Activated naive CD8-positive, alpha-beta T cell treated with anti-CD3 and anti-CD28 coated beads, Interleukin-2, amount 10 ng/mL, durations not matched to agents 7 days and 5 days (primary cell): ENCODE measurements at places on chromosomes 2 and 18. TPM values are rescaled to one million over a fixed set of nuclear protein-coding genes. Genes with fewer than 3 reads are reported as not detected.

GRCh38 chr2:127219171-127220070, 678 bp downstream of the CYP27C1 start:
- H3K36me3 ChIP-seq, result peaks cover 8% of the 10 kb centered on the region
- H3K27me3 ChIP-seq, result peaks cover 77% of the 10 kb centered on the region
- H3K27ac ChIP-seq, result no peak overlapping the region
- peaks cover 12% of the 10 kb centered on the region for H3K4me1 ChIP-seq
- peak overlapping the region; percentile 44 for H3K4me3 ChIP-seq
- DNase-seq, result peak; percentile 42

GRCh38 chr2:74043345-74044329, 58.9 kb downstream of the TET3 start:
- H3K4me1 ChIP-seq, result peaks cover 31% of the 10 kb centered on the region
- H3K27ac ChIP-seq, result no peak overlapping the region
- DNase-seq, result no peak
- no peaks in the 10 kb centered on the region for H3K27me3 ChIP-seq

DNA sequence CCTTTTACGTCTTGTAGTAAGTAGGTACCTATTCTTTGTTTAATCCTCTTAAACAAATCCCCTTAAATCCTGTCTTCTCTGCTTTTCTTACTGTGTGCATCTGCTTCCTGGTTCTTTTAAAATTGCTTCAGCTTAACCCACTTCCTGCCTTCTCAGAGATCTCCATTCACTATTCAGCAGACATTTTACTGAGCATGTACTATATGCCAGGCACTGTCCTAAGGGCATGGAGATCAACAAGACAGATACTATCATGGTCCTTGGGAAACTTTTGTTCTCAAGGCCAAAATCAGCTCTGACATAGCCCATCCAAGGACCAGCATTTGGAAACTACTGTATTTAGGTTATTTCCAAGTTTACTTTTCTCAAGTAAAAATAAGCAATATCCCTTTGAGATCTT, 227.5 kb downstream of the TPGS2 start:
- DNase-seq, result no peak
- peaks cover 2% of the 10 kb centered on the region for H3K27me3 ChIP-seq
- no peak overlapping the region for H3K27ac ChIP-seq

- H3K4me1 ChIP-seq, result peaks cover 7% of the 10 kb centered on the region
- H3K27ac ChIP-seq, result no peak overlapping the region
- no peak overlapping the region for H3K4me3 ChIP-seq
Measured at GRCh38 chr2:200590090-200590489, 4.3 kb downstream of the AOX1 start.

- H3K4me1 ChIP-seq, result peaks cover 5% of the 10 kb centered on the region
- DNase-seq, result no peak
- no peaks in the 10 kb centered on the region for H3K27me3 ChIP-seq
- H3K36me3 ChIP-seq, result peaks cover 44% of the 10 kb centered on the region
- H3K27ac ChIP-seq, result no peak overlapping the region
Measured at GRCh38 chr2:202736826-202737225, 102.1 kb downstream of the FAM117B start.

DNA sequence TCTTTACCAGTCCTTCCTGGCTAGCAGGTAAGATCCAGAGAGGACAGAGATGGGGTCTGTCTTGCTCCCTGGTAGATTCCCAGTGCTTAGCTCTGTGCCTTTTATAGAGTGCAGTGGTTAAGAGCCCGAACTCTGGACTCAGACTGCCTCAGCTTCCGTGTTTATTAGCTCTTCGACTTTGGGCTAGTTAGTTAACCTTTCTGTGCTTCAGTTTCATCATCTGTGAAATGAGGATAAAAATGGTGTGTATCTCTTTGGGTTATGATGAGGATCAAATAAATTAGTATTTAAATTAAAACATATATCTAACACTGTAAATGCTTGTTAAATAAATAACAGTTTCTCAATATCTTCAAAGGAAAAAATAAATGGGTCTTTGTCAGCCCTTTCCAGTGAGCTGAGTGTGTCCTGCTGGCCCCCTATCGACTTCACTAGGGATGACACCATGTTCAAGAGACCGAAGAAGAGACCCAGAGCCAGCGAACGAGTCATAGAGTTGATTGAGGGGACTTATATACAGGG, 38.2 kb downstream of the CERS6 start:
- peaks cover 38% of the 10 kb centered on the region for H3K4me1 ChIP-seq
- no peak for DNase-seq
- H3K27me3 ChIP-seq, result no peaks in the 10 kb centered on the region
- H3K4me3 ChIP-seq, result no peak overlapping the region
- H3K36me3 ChIP-seq, result peaks cover 39% of the 10 kb centered on the region

GRCh38 chr2:209734805-209735204, 36.8 kb upstream of the UNC80 start:
- H3K4me3 ChIP-seq, result no peak overlapping the region
- no peaks in the 10 kb centered on the region for H3K27me3 ChIP-seq
- DNase-seq, result no peak
- no peak overlapping the region for H3K27ac ChIP-seq
- no peaks in the 10 kb centered on the region for H3K36me3 ChIP-seq

- H3K36me3 ChIP-seq, result no peaks in the 10 kb centered on the region
- no peak for DNase-seq
- no peak overlapping the region for H3K27ac ChIP-seq
- H3K4me3 ChIP-seq, result no peak overlapping the region
- peaks cover 17% of the 10 kb centered on the region for H3K27me3 ChIP-seq
- H3K4me1 ChIP-seq, result no peaks in the 10 kb centered on the region
Measured at GRCh38 chr18:58026857-58027256, 17.2 kb upstream of the NEDD4L start.

- H3K36me3 ChIP-seq, result no peaks in the 10 kb centered on the region
- peaks cover 22% of the 10 kb centered on the region for H3K27me3 ChIP-seq
- no peak overlapping the region for H3K4me3 ChIP-seq
- no peak for DNase-seq
Measured at GRCh38 chr2:158402665-158403064, 53.9 kb downstream of the CCDC148 start.

DNA sequence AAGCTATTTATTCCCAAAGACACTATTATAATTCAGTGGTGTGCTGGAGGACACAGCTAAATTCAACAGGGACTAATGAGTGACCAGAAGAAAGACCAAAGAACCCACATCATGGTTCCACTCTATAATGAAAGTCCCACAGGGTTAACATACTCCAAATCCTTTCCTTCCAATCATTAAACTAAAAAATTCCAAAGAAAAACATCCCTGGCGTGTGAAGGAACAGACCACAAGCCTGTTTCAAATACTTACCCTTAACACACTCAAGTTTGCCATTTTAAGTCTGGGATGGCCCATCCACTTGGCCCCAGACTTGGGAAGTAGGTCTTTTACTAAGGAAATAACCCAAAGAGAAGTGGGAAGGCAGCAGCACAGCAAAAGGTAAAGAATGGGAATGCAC, 150.1 kb upstream of the CCDC150 start:
- H3K4me1 ChIP-seq, result no peaks in the 10 kb centered on the region
- no peak overlapping the region for H3K27ac ChIP-seq
- no peak for DNase-seq
- H3K4me3 ChIP-seq, result no peak overlapping the region

DNA sequence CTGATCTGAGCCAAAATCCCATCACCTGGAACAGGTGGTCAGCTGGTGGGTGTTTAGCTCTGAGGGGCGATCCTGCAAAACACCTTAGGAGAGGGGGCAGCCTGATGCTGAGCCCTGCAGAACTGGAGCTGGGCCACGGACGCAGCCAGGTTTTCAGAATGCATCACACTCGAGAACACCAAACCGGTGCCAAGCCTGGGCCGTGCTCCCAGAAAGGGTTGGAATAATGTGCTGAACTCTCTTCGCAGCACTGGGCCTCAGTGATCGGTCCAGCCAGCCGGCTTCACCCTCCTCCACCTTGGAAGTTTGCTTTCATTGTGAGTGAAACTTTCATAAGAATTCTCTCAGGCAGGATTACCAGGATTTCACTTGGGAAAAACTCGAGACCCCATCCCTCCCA, 56.5 kb upstream of the TTC39C start:
- no peak overlapping the region for H3K27ac ChIP-seq

- H3K27me3 ChIP-seq, result no peaks in the 10 kb centered on the region
- H3K27ac ChIP-seq, result no peak overlapping the region
- no peak overlapping the region for H3K4me3 ChIP-seq
- DNase-seq, result no peak
Measured at GRCh38 chr2:203407496-203407895, 79.3 kb downstream of the ABI2 start.

The SLC5A7 gene
- not detected for total RNA-seq

The GATA6 gene
- total RNA-seq, result 0.14 TPM

The TAF1B gene
- 18.8 TPM for total RNA-seq

The NAT8 gene
- total RNA-seq, result not detected

The CCDC102B gene
- total RNA-seq, result 3.9 TPM

The SERPINB3 gene
- not detected for total RNA-seq

The RESP18 gene
- not detected for total RNA-seq
